ENCODE measurements at places on chromosomes 5 and 9. TPM values are rescaled to one million over a fixed set of nuclear protein-coding genes. Genes with fewer than 3 reads are reported as not detected.

The CDC25C gene
- 11.7 TPM for polyA plus RNA-seq

The BARHL1 gene
- not detected for polyA plus RNA-seq

The F2R gene
- 59.9 TPM for polyA plus RNA-seq

The C5orf47 gene
- 0.15 TPM for polyA plus RNA-seq

The MAP1B gene
- polyA plus RNA-seq, result 15.8 TPM

The OR5C1 gene
- not detected for polyA plus RNA-seq

The KCTD16 gene
- polyA plus RNA-seq, result 2.9 TPM

The PDE6A gene
- polyA plus RNA-seq, result 0.25 TPM

The F2RL1 gene
- 38.4 TPM for polyA plus RNA-seq

The NUP155 gene
- polyA plus RNA-seq, result 34.9 TPM

The AK8 gene
- polyA plus RNA-seq, result 3.9 TPM

The FSTL4 gene
- 0.91 TPM for polyA plus RNA-seq

The IL11RA gene
- 66.8 TPM for polyA plus RNA-seq
